ENCODE measurements at places on chromosomes 6 and 20.

GRCh38 chr6:109877028-109878004 lies 100.8 kb upstream of the GPR6 start:
- DNase-seq, result no peak

GRCh38 chr6:52598123-52598823 lies 21.4 kb upstream of the TRAM2 start:
- DNase-seq, result peak; percentile 33

GRCh38 chr6:44487586-44487985 lies 100.1 kb downstream of the CDC5L start:
- DNase-seq, result no peak

GRCh38 chr20:34163307-34163706 lies 51.3 kb upstream of the EIF2S2 start:
- no peak for DNase-seq

DNA sequence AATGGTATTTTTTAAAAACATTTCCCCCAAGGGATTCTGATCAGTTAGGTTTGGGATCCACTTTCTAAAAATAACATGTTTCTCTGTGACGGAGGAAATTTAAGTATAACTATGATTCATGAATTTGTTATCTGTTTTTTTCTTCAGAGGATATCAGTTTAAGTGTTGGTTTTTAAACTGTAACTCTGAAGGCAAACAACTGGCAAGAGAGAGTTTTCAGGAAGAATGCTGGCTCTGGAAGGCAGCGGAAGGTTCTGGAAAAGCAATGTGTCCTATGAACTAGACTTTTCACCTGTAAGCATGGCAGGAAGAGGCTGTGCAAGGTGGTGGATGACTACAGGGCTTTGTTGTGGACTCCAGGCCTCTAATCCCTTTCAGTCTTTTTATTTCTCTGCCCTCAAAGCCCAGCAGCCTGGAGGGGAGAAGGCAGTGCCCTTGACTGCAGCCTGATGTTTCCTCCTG lies 153.1 kb downstream of the GMPR start:
- no peak for DNase-seq

DNA sequence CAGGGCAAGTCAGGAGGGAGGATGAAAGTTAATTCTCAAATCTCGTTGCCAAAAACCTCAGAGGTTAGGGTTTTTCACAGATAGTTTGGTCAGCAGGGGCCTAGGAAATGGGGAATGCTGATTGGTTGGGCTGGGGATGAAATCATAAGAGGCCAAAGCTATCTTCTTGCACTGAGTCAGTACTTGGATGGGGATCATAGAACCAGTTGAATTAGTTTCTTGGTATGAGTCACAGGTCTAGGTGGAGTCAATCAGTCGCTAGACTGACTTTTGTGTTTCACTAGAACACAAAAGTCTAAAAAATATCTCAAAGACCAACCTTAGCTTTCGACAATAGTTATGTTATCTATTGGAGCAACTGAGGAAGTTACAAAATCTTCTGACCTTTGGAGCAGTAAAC lies 368.5 kb downstream of the TBC1D32 start:
- DNase-seq, result no peak

GRCh38 chr6:167573461-167574215 lies 248.8 kb downstream of the TTLL2 start:
- DNase-seq, result no peak

Measured in activated T-cell treated with anti-CD3 and anti-CD28 coated beads, Interleukin-2, amount 50 U/mL, for 24 hours (primary cell).